ENCODE measurements at places on chromosomes 6 and 20.
A peak's percentile ranks its signal among the peaks of the same experiment; 100 is the strongest.

- DNase-seq: no peak
Observed at GRCh38 chr6:89862273-89862672, 32.0 kb upstream of the GJA10 start.

DNA sequence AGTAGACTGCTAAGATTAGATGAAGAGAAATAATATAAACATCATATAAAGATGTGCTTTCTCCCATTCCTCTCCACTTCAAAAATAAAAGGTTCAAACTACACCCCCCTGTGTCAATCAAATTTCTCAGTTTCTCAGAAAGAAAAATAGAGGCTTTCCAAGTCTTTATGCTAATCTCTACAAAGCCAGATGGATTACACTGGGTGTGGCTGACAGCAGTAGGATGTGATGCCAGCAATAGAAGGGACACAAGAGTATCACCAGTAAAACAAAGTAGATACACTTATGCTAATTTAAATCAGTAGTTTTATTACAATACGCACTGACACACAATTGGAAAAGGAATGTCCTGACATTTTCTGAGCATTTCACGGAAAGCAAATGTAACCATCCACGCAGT is 353.4 kb downstream of the RNGTT start:
- no peak for DNase-seq

DNA sequence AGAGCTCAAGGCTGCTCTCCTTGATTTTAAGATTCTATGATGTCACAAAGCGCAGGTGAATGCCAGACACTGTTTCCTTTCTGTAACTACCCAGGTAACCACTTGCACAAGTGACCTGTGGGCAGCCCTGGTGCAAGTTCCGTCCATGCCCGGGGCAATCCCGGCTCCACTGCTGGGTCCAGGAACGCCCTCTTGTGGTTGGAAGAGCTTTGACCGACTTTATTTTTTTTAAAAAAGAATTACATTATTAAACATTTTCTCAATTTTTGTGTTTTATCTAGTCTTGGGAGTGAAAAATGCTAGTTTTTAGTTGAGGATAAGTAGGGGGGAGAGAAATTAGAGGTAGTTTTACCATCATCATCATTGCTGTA is 695.2 kb downstream of the QKI start:
- no peak for DNase-seq

DNA sequence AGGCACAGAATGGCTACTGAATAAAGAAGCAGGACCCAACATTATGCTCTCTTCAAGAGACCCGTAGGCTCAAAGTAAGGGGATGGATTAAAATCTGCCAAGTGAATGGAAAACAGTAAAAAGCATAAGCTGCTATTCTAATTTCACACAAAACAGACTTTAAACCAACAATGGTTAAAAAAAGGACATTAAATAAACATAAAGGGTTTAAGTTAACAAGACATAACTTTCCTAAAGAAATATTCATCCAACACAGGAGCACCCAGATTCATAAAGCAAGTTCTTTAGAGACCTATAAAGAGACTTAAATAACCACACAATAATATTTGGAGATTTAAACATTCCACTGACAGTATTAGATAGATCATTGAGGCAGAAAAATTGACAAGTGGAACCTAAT is 624.5 kb downstream of the RFPL4B start:
- DNase-seq: no peak

DNA sequence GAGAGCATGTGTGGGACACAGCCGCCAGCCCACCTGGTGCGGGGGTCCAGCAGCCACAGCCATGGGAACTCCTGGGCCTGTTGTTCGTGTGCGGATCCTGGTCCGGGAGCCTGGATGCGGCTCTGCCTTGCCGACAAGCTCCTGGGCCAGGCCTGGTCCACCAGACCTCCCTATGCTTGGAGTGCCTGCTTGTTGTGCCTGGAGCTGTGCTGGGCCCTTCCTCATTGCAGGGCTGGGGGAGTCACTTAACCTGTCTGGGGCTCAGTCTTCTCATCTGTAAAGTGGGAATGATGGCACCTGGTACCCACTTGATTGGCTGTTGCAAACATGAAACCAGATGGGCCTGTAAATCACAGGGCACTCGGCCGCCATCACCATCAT is 2.6 kb upstream of the OSBPL2 start:
- DNase-seq: no peak

DNA sequence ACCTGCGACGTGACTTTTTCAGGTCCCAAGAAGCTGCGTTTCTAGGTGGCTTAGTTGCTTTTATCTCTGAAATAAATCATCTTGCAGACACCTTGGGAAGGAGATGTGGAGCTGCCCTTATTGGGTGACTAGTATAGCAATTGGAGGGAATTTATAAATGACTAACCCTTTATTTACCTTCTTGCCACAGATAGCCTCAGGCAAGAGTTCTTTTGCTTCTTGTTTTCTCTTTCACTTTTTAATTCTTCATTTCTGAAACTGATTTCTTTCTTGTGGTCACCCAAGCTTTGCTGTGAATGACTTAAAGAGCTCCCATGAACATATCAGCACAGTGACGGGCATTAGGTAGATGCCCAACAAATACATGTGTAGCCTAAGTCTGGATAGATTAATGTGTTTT is 3.0 kb downstream of the ADGRF4 start:
- DNase-seq: no peak

- DNase-seq: peak; percentile 91
Observed at GRCh38 chr6:16481697-16482399, 243.5 kb downstream of the GMPR start.

DNA sequence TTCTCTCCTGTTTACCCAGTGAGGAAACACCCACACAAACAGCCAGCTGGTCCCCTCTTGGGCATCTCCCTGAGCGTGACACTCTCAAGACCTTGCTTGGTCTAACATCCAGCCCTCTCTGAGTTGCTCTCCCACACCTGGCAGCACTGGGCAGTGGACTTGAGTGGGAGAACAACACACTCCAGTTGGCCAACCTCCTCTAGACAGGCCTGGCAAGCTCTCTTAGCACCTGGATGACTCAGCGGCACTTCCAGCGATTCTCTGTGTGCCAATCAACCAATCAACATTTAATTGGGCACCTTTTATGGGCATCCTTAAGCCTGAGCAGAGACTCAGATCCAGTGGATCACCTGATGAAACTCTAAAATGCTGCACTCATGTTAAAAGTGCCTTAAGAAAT is 76.6 kb upstream of the QKI start:
- no peak for DNase-seq

DNA sequence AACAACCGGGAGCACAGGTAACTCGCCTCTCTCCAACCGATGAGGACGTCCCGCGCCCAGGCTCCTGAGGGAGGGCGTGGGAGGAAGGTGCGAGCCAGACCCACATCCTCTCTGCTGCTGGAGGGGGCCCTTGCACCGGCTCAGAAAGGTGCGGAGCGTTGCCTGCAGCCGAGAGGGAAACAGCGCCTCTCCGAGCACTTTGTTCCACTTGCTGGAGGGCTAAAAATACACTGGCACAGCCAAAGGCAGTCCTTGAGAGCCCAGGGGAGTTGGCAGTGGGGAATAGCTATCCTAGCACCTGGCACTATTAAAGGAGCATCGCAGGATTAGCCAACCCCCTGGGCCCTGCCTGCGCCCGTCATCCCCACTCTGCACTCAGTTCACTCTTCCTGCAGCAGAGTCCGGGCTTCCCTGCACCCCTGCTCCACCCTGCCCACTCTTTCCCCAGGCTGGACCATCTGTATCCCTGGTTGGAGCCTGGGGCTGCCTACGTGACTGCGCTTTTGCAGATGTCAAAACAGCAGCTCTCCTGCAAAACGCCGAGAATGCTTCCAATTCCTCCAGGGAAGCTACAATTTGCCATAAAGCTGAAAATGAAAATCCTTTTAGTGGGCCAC is 108.9 kb downstream of the SNX5 start:
- peak; percentile 24 for DNase-seq

GRCh38 chr6:131197716-131198115 is 62.4 kb downstream of the AKAP7 start:
- DNase-seq: peak; percentile 52

- DNase-seq: no peak
Observed at GRCh38 chr20:4299773-4300172, 284.4 kb upstream of the RNF24 start.

DNA sequence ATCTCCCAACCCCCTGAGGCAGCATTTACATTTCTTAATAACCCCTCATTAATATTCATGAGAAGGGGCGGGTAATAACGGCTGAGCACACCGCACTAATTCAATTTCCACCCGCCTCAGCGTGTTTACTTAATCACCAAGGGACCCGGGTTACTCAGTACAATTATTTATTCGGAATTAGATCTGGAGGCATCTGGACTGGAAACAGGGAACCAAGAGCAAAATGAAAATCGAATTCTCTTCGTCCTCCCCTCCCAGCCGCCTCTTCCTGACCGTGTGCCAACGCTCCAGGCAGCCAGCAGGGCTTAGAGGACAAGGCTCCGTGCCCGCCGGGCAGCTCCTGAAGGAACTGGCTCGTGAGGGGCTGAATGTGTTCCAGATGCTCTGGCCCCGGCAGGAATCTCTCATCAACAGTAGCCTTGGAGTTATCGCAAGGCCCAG is 23.5 kb upstream of the CTNNBL1 start:
- DNase-seq: no peak

GRCh38 chr6:110491644-110492317 is 15.4 kb upstream of the SLC22A16 start:
- DNase-seq: no peak

GRCh38 chr6:89242574-89243330 is 25.6 kb upstream of the GABRR1 start:
- DNase-seq: peak; percentile 51

- DNase-seq: no peak
Observed at GRCh38 chr6:71489736-71490135, 201.1 kb downstream of the OGFRL1 start.

DNA sequence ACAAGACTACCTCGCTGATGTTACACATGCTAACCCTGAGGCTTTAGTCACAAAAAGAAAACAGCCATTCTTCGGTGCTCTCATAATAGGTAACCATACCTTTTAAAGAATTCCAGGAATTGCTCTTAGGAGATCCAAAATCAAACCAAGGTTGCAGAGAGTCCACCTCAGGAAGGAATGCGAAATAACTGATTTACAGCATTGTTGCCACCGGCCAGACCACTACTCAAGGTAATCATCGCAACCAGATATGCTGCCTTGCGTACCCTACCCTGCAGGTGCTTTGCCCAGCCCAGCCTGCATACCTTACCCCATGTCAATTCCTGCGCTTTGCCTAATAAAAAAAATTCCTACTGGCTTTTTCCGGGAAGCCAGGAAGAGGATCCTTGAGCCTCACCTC is 27.0 kb downstream of the NUP153 start:
- DNase-seq: no peak

- DNase-seq: no peak
Observed at GRCh38 chr6:139536751-139537617, 162.5 kb upstream of the CITED2 start.

DNA sequence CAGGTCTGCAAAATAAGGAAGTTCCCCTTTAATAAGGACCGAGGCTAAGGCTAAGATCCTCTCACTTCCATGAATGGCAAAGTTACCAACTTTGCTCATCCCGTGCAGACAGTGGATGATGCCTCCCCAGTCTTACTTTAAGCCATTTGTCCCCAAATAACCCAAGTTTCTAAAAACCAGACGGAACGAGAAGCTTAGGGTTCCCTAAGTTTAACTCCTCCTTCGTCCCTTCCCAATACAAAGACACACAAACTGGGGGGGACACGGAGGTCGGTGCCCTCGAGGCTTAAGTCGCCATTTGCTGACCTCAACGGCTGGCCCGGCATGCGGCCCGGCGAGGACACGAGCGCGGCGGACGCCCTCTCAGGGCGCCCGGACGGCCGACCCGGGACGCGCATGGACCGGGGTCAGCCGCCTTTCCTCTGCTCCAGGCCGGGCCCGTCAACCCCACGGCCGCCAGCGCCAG is 527 bp downstream of the FBXO30 start:
- peak; percentile 12 for DNase-seq

DNA sequence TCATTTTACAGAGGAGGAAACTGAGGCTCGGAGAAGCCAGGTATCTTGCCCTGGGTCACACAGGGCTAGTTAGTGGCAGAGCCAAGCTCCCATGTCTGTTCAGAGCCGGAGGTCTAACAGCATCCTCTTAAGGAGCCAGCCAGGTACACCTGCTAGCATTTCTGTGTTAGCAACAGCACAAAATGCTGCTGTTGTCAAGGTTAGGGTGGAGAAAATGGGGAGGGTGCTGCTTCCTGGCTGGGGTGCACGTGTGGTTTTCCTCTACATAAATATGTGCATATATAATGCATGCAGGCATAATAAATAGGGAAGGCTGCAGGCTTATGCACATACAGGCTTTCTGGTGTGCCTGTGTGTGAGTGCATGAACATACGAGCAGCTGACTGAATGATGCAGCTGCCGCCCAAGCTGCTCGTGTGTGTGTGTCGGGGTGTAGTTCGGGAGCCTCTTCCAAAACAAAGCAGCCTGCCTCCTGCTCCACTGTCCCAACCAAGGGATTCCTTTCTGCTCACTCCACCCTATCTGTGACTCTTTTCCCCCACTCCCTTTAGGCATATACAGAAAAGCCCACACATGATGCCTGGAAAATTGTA is 86.6 kb downstream of the CD40 start:
- DNase-seq: peak; percentile 16

- DNase-seq: no peak
Observed at GRCh38 chr6:141925001-141925400, 207.7 kb upstream of the GJE1 start.

DNA sequence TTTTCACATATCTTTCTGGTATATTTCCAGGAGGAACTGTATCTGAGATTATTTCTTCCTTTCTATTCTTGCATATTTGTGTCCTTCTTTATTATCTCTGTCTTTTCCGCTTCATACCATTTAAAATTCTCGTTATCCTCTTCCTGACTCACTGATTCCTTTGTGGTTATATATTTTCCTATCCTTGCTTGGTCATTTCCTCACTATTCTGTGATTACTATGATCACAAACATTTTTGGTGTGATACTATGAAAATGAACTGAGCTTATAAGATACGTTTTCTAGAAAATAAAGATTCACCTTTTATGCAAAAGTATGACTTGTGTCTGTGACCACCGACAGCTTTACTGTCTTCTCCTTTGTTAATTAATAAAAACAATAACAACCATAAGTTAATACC is 26.5 kb upstream of the MYCT1 start:
- DNase-seq: no peak

- DNase-seq: no peak
Observed at GRCh38 chr6:4352322-4352669, 216.9 kb upstream of the ECI2 start.

DNA sequence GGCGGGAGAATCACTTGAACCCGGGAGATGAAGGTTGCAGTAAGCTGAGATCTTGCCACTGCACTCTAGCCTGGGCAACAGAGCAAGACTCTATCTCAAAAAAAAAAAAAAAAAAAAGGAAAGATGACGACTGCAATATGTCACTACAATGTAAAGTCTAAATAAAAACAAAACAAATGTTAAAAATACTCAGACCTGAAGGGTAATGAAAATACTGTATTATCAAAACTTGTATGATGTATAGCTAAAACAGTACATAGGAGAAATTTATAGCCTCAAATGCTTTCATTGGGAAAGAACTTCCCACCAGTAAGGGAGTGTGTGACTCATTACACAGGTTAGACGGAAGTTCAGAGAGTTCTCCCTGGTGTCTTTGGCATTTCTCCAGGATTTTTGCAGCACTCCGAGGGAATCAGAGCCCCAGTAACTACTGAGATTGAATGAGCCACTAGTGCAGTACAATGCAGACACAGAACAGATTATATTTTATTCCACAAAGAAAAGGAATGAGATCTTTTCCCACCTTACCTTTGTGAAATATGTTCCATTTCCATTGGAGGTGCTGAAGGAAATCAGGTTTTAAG is 12.5 kb upstream of the RALGAPB start:
- DNase-seq: no peak

GRCh38 chr6:29131691-29132090 is 23.8 kb downstream of the OR2J3 start:
- DNase-seq: no peak

All from CD4-positive, alpha-beta T cell treated with Interleukin-17A for 1 hour (primary cell).